ENCODE measurements at places on chromosomes 3 and 15.

GRCh38 chr3:169633105-169633504 is 30.4 kb downstream of the MECOM start:
- H3K36me3 ChIP-seq, result no peaks in the 10 kb centered on the region
- H3K4me3 ChIP-seq, result no peak overlapping the region
- 0 out of 2 replicates have a peak, but pooled peaks cover 4% of the 10 kb centered on the region for H3K4me1 ChIP-seq
- H3K27ac ChIP-seq, result no peak overlapping the region
- no peaks in the 10 kb centered on the region for H3K27me3 ChIP-seq

GRCh38 chr3:181493423-181493822 is 218.3 kb upstream of the SOX2 start:
- no peak overlapping the region for H3K27ac ChIP-seq
- DNase-seq, result no peak
- no peaks in the 10 kb centered on the region for H3K27me3 ChIP-seq
- H3K36me3 ChIP-seq, result no peaks in the 10 kb centered on the region
- H3K4me3 ChIP-seq, result no peak overlapping the region
- no peaks in the 10 kb centered on the region for H3K4me1 ChIP-seq

DNA sequence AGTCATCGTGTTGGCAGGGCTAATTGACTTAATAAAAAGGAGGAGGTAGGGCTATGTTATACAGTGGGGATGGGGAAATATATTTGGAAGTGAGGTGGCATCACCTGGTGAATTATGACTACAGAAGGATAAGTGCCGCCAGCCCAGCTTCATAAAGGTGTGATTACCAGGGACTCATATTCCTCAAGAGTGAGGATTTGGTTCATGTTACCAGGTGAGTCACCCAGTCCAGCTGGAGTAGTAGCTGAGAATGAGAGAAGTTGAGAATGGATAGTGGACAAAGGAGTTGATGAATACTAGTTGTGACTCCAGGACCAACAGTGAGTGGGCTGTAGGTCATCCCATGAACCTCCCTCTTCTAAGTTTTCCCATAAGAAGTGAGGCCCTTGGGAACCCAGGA is 143.0 kb upstream of the GALNT15 start:
- H3K27me3 ChIP-seq, result no peaks in the 10 kb centered on the region
- H3K4me3 ChIP-seq, result no peak overlapping the region
- H3K36me3 ChIP-seq, result no peaks in the 10 kb centered on the region
- no peak for DNase-seq
- H3K27ac ChIP-seq, result no peak overlapping the region

DNA sequence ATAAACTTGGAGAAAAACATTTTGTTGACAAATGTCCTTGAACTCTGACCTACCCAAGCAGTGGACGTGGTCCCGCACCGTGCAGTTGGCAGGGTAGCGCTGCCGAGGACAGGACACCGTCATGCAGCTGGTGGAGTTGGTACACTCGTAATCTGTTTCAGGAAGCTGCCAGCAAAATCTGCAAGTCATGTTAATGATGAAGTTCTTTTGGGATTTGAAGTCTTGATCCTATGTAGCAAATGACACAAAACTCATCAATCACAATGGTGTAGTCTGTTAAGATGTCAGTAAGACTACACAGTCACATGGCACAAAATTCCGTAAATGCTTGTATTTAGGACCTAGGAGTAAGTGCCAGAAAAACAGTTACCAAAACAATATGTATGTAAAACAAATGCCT is 5.5 kb downstream of the TM2D3 start:
- no peak for DNase-seq
- H3K4me3 ChIP-seq, result no peak overlapping the region
- H3K36me3 ChIP-seq, result no peaks in the 10 kb centered on the region
- no peak overlapping the region for H3K27ac ChIP-seq
- peaks cover 9% of the 10 kb centered on the region for H3K4me1 ChIP-seq
- H3K27me3 ChIP-seq, result no peaks in the 10 kb centered on the region

DNA sequence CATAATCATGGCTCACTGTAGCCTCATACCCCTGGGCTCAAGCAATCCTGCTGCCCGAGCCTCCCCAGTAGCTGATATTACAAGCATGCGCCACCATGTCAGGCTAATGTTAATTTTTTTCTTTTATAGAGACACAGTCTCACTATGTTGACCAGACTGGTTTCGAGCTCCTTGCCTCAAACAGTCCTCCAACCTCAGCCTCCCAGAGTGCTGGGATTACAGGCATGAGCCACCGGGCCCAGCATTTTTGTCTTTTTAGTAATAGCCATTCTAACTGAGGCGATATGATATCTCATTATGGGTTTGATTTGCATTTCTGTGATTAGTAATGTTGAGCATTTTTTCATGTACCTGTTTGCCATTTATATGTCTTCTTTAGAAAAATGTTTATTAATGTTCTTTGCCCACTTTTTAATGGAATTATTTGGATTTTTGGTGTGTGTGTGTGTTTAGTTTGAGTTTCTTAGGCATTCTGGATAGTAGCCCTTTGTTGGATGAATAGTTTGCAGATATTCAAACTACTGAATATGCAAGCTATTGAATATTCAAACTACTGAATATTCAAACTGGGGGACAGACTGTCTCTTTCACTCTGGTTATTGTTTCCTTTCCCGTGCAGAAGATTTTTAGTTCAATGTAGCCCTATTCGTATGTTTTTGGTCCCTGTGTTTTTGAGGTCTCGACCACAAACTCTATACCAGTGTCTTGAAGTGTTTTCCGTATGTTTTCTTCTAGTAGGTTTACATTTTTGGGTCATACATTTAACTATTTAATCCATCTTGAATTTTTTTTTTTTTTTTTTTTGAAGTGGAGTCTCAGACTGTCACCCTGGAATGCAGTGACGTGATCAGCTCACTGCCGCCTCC is 39.2 kb downstream of the CCDC66 start:
- H3K36me3 ChIP-seq, result no peaks in the 10 kb centered on the region
- H3K4me1 ChIP-seq, result no peaks in the 10 kb centered on the region
- no peak overlapping the region for H3K27ac ChIP-seq
- no peak overlapping the region for H3K4me3 ChIP-seq
- DNase-seq, result no peak
- H3K27me3 ChIP-seq, result no peaks in the 10 kb centered on the region

- H3K27ac ChIP-seq, result no peak overlapping the region
- H3K36me3 ChIP-seq, result no peaks in the 10 kb centered on the region
- H3K4me3 ChIP-seq, result no peak overlapping the region
- no peaks in the 10 kb centered on the region for H3K4me1 ChIP-seq
- no peaks in the 10 kb centered on the region for H3K27me3 ChIP-seq
Observed at GRCh38 chr3:78736863-78737262, 1030.9 kb downstream of the ROBO1 start.

GRCh38 chr3:126555795-126556636 is 2.7 kb downstream of the C3orf22 start:
- DNase-seq, result peak; percentile 22
- H3K4me3 ChIP-seq, result no peak overlapping the region
- H3K27me3 ChIP-seq, result no peaks in the 10 kb centered on the region
- no peaks in the 10 kb centered on the region for H3K4me1 ChIP-seq

- no peaks in the 10 kb centered on the region for H3K4me1 ChIP-seq
- no peak overlapping the region for H3K4me3 ChIP-seq
- H3K36me3 ChIP-seq, result no peaks in the 10 kb centered on the region
- no peaks in the 10 kb centered on the region for H3K27me3 ChIP-seq
Observed at GRCh38 chr3:111610612-111611054, 15.5 kb upstream of the ZBED2 start.

DNA sequence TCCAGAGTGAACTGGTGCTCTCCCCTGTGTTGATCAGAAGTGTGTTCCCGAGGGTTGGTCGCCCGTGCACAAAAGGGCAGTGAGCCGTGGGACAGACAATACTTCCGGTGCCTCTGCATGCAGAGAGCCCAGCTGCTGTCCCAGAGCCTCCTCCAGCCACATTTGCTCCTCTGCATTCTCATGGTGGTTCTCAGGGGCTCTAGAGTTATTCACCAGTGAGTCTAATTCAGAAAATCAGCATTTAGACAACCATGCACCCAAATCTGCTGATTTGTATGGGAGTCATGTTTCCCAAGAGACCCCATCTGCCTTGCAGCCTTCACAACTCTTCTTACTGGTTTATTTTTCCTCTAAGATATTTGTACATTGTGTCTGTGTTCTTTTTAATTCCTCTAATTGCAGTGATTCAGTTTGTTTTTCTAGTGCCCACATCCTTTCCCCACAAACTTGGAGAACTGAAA is 107.0 kb upstream of the SPRED1 start:
- H3K36me3 ChIP-seq, result no peaks in the 10 kb centered on the region
- no peak overlapping the region for H3K4me3 ChIP-seq
- H3K4me1 ChIP-seq, result no peaks in the 10 kb centered on the region
- H3K27me3 ChIP-seq, result no peaks in the 10 kb centered on the region
- H3K27ac ChIP-seq, result no peak overlapping the region
- no peak for DNase-seq

DNA sequence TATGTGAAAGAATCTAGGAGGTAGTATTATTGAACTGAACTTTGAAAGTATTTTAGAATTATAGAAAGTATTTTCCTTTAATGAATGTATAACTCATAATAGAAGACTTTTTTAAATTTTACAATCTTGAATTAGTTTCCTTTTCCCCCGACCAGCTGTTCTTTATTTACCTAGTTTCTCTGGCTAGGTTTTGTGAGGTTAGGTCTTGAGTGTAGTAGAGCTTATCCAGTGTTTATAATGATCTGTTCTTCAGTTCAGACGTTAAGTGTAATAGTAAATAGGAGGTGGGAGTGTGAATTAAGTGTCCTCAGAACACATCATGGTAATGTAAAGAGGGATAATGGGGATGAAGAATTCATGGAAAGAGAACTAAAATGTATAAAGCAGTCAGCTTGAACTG is 93.8 kb downstream of the MYRIP start:
- H3K4me1 ChIP-seq, result no peaks in the 10 kb centered on the region
- no peaks in the 10 kb centered on the region for H3K27me3 ChIP-seq
- no peak overlapping the region for H3K4me3 ChIP-seq
- H3K36me3 ChIP-seq, result no peaks in the 10 kb centered on the region
- H3K27ac ChIP-seq, result no peak overlapping the region

All from Caco-2 (cell line).